NCI-H1694 treated with DMSO at 0.1 percent for 48 hours (cell line): ENCODE measurements at places on chromosomes 11 and 22.

GRCh38 chr11:122155765-122156527 is 39.9 kb upstream of the BLID start:
- DNase-seq, result no peak

- DNase-seq, result no peak
These were observed 90.0 kb upstream of the LINC01488 start for GRCh38 chr11:69391192-69392103.

- no peak for DNase-seq
These were observed 100.3 kb downstream of the SEZ6L start for GRCh38 chr22:26269572-26269971.

DNA sequence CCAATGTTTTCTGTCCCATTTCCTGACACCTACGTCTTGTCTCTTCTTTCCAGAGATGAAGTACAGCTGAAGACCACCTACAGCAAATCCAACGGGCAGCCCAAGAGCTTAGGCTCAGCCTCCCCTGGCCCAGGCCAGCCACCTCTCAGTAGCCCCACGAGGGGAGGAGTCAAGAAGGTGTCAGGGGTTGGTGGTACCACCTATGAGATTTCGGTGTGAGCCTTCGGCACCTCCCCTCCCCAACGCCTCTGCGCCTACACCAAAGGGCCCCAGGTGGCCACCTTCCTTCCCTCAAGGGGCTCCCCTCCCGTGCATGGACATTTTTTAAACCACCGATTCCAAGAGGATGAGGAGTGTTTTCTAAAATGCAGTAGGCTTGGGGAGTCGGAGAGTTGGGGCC is 12.2 kb downstream of the MED19 start:
- DNase-seq, result no peak

GRCh38 chr11:6371825-6372224 is 18.4 kb upstream of the SMPD1 start:
- DNase-seq, result no peak

DNA sequence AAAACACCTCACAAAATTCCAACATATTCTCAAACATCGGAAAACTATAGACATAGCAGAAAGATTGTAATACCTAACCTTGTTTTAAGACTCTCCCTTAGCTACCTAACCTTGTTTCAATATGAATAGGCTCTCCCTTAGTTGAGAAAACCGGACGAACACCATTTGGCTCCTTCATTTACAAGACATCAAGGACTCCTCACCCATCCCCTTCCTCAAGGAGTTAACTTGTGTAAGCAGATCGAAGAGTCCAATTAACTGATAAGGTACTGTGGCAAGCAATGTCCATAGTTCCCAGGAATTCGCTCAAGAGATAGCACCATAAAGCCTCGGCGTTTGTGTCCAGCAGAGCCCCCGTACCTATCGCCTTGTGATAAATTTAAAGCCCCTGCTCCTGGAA is 4.6 kb upstream of the ACRV1 start:
- DNase-seq, result no peak

DNA sequence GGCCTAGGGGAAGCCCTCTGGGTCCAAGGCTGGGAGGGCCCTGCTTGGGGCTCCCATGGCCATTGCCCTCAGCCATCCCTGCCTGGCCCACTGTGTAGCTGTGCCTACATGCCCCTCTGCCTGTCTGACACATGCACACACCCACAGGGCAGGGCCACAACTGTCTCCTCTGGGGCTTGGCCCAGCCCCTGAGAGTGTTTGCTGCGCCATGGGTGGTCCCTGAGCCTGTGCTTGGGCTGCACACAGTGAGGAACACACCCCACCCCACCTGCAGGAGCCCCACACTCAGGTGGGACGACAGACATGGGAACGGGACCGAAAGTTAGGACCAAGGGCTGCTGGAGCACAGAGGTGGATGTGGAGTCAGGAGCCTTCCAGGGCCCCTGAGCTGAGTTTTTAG is 489.5 kb downstream of the TBC1D22A start:
- no peak for DNase-seq

- DNase-seq, result no peak
These were observed 7.5 kb downstream of the DGCR8 start for GRCh38 chr22:20087319-20088262.

- DNase-seq, result no peak
These were observed 88.8 kb upstream of the CLDN5 start for GRCh38 chr22:19612866-19613572.

DNA sequence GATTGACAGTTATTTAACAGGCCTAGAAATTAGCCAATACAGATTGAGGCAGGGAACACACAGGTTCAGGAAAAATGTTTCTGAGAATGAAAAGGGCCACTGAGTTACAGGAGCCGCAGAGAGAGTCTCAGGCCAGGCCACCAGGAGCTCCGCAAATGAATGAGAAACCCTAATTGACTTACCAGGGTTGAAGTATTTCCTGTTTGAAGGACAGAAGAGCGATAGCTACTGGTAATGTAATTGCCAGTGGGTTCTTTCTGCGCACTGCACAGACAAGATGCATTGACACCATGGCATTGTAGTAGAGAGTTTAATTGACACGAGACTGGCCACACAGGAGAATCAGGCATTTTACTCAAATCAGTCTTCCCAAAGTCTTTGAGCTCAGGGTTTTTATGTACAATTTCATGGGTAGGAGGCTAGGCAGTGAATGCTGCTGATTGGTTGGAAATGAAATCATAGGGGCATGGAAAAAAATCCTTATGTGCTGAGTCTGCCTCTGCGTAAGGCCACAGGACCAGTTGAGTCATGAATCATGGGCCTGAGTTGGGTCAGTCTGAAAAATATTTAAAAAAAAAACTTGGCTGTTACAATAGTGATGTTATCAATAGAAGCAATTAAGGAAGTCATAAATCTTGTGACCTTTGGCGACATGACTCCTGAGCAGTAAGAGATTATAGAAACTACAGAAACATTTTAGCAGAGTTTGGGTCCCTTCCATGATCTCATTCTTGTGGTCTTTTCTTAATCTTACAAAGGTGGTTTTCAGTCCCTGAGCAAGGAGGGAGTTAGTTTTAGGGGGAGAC is 203.8 kb downstream of the CASP12 start:
- no peak for DNase-seq

DNA sequence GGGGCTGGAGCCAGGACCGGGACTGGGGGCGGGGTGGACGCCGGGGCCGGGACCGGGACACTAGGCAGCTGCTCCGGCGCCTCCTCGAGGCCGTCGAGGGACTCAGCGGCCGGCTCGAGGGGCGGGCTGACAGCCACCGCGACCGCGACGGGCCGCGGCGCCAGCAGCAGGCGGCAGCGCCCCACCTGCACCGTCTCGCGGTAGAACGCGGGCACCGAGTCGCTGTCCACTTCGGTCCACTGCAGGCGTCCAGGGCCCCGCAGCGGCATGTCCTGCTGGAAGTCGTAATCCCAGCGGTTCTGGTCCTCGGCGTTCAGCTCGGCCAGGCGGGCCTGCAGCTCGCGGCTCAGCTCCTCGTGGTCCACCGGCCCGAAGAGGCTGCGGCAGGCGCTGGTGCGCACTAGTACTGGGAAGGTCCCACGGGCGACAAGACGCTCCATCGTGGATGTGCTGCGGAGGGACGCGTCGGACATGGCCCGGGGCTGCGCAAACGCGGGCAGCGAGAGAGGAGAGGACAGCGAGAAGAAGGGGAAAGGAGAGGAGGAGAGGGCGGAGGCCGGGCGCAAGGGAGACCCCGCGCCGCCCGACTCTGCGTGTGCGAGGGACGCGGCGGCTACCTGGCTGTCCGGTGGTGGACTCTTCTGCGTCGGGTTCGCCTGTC is 428 bp downstream of the CDKN1C start:
- DNase-seq, result peak; percentile 3

- peak; percentile 2 for DNase-seq
These were observed 17.0 kb upstream of the KCTD14 start for GRCh38 chr11:78039919-78040671.

- DNase-seq, result peak; percentile 15
These were observed 17.4 kb upstream of the PRAME start for GRCh38 chr22:22576244-22576988.

GRCh38 chr11:11036848-11037732 is 179.2 kb upstream of the ZBED5 start:
- peak; percentile 50 for DNase-seq

GRCh38 chr11:802693-803466 is 2.2 kb downstream of the PIDD1 start:
- DNase-seq, result no peak

GRCh38 chr11:3831378-3832239 is 9.2 kb downstream of the RHOG start:
- no peak for DNase-seq

GRCh38 chr11:64745189-64745520 is 1.2 kb upstream of the RASGRP2 start:
- no peak for DNase-seq

- no peak for DNase-seq
These were observed 419.5 kb upstream of the TENM4 start for GRCh38 chr11:79860336-79860735.

GRCh38 chr22:39173050-39173706 is 20.7 kb upstream of the CBX7 start:
- no peak for DNase-seq

- no peak for DNase-seq
These were observed 131.7 kb downstream of the GRIK4 start for GRCh38 chr11:120643284-120643683.

DNA sequence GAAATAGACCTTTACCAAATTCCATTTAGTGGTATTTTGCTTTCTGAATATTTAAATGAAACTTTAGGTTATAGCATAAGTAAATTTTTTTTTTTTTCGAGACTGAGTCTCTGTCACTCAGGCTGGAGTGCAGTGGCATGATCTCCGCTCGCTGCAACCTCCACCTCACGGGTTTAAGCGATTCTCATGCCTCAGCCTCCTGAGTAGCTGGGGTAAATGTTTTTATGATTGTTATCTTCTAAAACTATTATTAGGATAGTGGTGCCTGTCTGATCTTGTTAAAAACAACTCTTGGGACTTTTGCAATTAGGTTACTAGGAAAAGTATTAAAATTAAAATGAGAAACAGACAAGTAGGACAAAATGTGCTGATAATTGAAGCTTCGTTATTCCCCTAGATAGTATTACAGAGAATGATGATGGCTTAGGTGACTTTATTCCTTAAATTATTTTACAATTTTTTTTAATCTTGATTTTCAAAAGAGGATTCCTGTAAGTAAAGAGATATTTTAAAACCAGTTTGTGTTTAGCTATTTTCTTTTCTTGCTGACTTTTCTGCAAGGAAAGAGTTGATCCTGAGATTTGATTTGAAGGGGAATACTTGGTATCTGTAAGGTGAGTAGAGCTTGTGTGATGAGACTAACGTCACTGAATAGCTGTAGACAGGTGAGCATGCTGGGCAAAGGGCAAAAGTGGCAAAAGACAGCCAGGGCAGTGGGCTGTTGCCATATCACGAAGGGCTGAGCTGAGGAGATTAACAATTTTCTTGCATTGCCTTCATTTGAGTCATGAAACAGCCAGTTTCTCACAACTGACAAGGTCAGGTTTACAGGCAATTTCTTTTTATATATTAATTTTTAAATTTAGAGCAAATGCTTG is 20.8 kb downstream of the CRKL start:
- no peak for DNase-seq

DNA sequence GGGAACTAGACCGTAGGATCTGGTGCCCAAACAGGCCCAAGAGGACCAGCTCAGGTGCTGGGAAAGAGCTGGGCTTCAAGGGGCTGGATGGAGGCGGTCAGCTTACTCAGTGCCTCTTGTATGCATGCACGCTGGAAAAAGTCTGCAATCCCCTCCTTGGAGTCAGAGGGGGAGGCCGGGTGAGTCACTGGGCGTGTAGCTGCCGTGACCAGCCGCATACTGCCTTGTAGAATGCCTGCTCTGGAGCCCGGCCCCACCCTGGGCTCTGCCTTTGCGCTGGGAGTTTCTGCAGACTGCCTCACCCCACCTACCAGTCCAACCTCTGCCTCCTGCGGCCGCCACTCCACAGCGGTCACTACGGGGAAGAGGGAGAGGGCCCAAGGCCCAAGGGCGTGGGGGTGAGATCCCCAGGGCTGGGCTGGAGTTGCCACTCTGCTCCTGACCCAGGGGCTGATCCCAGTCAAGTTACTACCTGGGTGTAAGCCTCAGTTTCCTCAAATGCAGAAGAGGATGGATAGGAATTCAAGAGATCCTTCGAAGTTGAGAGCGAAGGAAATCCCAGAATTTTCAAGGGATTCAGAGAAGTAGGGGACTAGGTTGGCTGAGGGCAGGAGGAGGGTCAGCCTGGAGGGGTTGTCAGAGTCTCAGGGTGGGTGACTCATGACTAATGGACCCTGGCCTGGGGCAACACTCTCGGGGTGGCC is 4.2 kb downstream of the MRGPRF start:
- no peak for DNase-seq

- no peak for DNase-seq
These were observed 614.6 kb downstream of the TBC1D22A start for GRCh38 chr22:47376901-47377505.

GRCh38 chr11:2924821-2925675 is 4.2 kb downstream of the PHLDA2 start:
- DNase-seq, result no peak

DNA sequence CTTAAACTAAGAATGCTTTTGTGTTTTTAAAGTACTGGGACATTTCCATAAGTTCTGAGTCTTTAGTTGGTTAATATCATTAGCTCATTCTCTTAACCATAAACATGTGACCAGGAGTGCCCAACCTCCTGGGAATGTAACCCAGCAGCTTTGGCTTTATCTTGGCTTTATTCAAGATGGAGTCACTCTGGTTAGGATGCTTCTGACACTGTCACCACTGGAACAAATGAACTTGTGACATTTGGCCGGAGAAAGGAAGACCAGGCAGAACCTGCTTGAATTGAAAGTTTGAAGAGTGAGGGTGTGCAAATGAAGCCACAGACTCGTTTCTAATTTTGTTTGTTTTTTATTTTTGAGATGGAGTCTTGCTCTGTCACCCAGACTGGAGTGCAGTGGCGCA is 54.6 kb downstream of the OSBP2 start:
- no peak for DNase-seq

GRCh38 chr11:65540290-65541092 is 15.6 kb downstream of the SCYL1 start:
- DNase-seq, result peak; percentile 59

GRCh38 chr11:69636512-69637197 is 4.3 kb upstream of the CCND1 start:
- DNase-seq, result no peak

DNA sequence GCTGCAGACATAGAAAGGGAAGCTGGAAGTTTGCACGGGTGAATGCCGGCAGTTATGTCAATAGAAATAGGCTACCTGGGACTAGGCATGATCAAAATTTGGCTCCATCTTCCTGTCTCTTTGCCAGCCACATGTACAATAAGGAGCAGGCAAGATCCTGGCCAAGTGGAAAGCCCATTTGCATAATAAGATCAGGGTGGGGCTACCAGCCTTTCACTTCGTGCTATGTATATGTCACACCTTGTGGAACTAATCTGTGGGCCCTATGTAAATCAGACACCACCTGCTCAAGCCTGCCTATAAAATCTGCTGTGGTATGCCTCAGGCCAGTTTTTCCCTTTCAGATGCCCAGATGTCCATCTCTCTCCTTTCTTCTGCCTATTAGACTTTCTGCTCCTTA is 79.3 kb upstream of the DRD2 start:
- no peak for DNase-seq
